ENCODE measurements at places on chromosomes 13 and 19.

DNA sequence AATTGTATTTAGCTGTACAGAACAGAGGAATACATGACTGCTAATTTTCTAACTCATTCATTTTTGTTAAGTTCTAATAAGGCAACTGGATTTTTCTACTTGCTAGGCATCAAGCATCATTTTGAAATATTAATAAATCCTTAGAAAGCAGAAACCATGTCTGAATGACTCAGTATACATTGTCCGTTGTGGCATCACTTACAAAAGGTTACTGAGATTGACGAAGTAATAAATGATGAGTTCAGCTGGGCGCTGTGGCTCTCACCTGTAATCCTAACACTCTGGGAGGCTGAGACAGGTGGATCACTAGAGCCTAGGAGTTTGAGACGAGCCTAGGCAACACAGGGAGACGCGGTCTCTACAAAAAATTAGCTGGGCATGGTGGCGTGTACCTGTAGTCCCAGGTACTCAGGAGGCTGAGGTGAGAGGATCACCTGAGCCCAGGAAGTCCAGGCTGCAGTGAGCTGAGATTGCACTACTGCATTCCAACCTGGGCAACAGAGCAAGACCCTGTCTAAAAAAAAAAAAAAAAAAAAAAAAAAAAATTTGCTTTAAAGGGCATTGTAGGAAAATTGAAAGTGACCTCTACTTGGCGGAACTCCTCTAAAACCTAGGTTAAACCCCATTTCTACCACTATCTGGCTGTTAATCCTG lies 36.6 kb downstream of the LHFPL6 start:
- no peak for DNase-seq

GRCh38 chr19:35074426-35075201 lies 33.1 kb downstream of the HPN start:
- no peak for DNase-seq

- DNase-seq, result no peak
These were observed 11.8 kb upstream of the FBN3 start for GRCh38 chr19:8161135-8161646.

- no peak for DNase-seq
These were observed 68.5 kb upstream of the POMP start for GRCh38 chr13:28590461-28590860.

DNA sequence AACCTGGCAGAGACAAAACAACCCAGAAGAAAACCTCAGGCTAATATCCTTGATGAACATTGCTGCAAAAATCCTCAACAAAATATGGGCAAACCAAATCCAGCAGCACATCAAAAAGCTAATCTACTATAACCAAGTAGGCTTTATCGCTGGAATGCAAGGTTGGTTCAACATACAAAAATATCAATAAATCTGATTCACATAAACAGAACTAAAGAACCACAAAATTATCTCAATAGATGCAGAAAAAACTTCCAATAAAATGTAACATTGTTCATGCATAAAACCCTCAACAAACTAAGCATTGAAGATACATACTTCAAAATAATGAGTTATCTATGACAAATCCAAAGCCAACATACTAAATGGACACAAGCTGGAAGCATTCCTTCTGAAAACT lies 8.8 kb downstream of the ZNF724 start:
- no peak for DNase-seq

GRCh38 chr13:27980280-27980998 lies 8.1 kb downstream of the URAD start:
- peak; percentile 8 for DNase-seq

GRCh38 chr19:6677883-6678689 lies 8.1 kb upstream of the TNFSF14 start:
- DNase-seq, result peak; percentile 27

GRCh38 chr13:71055644-71056043 lies 811.4 kb downstream of the DACH1 start:
- DNase-seq, result no peak

GRCh38 chr19:51016798-51017683 lies 2.5 kb downstream of the KLK10 start:
- DNase-seq, result peak; percentile 68

GRCh38 chr19:4051175-4052101 lies 15.3 kb downstream of the ZBTB7A start:
- DNase-seq, result peak; percentile 78

DNA sequence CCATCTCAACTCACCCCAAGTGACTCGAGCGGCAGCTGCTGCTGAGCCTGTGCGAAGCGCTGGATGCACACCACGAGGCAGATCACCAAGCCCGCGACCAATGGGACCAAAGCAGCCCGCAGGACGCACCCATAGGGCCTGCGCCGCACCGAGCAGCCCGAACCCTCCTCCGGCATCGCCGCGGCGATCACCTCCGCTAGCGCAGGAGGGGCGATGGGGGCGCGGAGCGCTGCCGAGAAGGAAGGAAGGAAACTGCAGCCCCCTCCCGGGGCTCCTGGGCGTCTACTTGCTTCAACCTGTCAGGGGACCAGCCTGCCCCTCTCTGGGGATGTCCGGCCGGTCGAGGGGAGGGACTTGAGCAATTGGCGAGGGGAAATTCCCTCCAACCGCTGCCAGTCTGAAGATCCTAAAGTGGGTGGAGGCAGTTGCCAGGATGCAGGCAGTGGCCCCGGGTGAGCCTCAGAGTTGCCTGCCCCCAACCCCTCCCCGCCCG lies at the start of gene CD70:
Gene CD70 (minus strand): TSS at position 324 of the 493 bp plus-strand sequence. CDS start 148 bp downstream, at position 176.
- DNase-seq, result peak; percentile 20

- DNase-seq, result no peak
These were observed 23.7 kb downstream of the CEBPA start for GRCh38 chr19:33278403-33279269.

DNA sequence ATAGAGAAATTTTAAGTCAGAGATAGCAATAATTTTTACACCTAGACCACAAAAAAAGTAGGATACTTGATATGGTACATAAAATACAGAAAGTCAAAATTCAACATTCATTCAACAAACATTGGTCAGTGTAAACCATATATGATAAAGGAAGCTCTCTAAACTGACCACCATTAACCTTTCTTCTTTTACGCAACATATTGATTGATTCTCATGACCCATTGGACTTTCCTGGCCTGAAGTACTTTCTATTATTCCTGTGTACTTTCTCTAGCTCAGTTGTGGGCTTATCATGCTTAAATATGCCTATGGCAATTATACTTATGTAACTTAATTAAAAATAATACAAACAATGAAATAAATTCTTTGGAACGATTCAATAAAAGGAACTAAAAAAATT lies 10.7 kb downstream of the PIBF1 start:
- no peak for DNase-seq

GRCh38 chr19:51789061-51789795 lies 5.7 kb upstream of the FPR3 start:
- DNase-seq, result no peak

GRCh38 chr13:53382008-53382407 lies 353.4 kb downstream of the OLFM4 start:
- DNase-seq, result no peak

- no peak for DNase-seq
These were observed 13.9 kb upstream of the MKNK2 start for GRCh38 chr19:2064788-2065524.

DNA sequence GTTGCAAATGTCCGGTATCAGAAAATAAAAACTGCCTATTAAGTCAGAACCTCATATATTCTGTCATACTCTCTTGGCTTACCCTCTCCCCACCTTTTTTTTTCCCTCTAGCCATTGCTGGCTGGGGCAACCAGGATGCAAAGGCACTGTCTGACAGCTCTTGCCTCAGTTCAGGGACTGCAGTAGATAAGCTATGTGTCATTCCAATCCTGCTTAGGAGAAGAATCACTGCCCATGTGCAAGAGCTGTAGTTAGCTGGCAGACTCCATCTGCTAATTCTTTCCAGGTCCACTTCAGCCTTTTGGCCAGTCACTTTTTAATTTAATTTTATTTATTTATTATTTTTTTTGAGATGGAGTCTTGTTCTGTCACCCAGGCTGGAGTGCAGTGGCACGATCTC lies 895.6 kb upstream of the SLC10A2 start:
- DNase-seq, result no peak

All from AG08396 (cell line).